CD4-positive, alpha-beta T cell treated with Interferon alpha-2 for 1 hour (primary cell): ENCODE measurements at places on chromosomes 5 and 9.

GRCh38 chr5:170573660-170574059 lies 69.8 kb downstream of the KCNIP1 start:
- no peak for DNase-seq

- DNase-seq: no peak
Measured at GRCh38 chr9:134330590-134330989, 4.3 kb downstream of the RXRA start.

GRCh38 chr5:56745864-56746263 lies 69.5 kb upstream of the MAP3K1 start:
- DNase-seq: no peak

GRCh38 chr5:95643152-95643551 lies 3.4 kb upstream of the RFESD start:
- no peak for DNase-seq

GRCh38 chr5:109388407-109388806 lies 21.4 kb downstream of the PJA2 start:
- DNase-seq: no peak

- no peak for DNase-seq
Measured at GRCh38 chr5:1911773-1912235, 29.1 kb upstream of the IRX4 start.

GRCh38 chr9:114369216-114370130 lies 18.3 kb downstream of the AKNA start:
- DNase-seq: peak; percentile 51

DNA sequence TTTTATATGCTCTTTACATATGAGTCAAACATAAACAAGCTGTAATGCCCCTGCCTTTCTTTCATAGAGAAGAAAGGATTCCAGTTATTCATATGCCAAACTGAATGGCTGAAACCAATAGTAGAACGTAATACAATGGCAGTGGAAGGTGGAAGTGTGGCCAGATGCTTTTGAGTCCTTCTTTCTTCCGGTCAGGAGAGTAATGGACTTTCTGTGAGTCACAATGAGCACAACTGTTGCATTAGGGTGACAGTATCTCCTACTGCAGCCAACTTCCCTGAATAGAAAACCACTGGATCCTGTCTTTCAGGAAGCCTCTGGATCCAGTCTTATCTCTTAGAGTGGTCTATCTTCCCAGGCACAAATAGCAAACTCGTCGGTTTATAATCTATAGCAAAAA lies 855.2 kb downstream of the MAT2B start:
- DNase-seq: no peak

GRCh38 chr5:135560858-135561257 lies 17.9 kb downstream of the CXCL14 start:
- peak; percentile 54 for DNase-seq

GRCh38 chr9:131534721-131535237 lies 3.7 kb upstream of the UCK1 start:
- DNase-seq: peak; percentile 15

DNA sequence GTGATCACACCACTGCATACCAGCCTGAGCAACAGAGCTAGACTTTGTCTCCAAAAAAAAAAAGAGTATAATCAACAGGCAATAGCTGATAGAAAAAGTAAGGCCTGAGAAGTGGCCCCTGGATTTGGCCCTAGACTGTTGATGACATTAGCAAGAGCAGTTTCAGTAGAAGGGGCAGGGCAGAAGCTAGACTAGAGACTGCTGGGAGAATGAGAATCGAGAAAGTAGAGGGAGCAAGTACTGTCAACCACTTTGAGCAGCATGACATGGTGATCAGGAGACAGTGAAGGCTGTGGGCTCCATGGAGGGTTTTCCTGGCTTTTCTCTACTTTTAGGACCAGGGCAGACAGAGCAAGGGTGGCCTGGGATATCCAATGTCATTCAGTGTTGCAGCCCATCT lies 34.9 kb upstream of the B4GALT1 start:
- no peak for DNase-seq

- DNase-seq: no peak
Measured at GRCh38 chr5:124461941-124462340, 284.5 kb downstream of the ZNF608 start.

GRCh38 chr5:87300744-87301143 lies 33.1 kb downstream of the RASA1 start:
- peak; percentile 21 for DNase-seq

GRCh38 chr9:4026905-4027304 lies 273.0 kb downstream of the GLIS3 start:
- no peak for DNase-seq

GRCh38 chr5:113274836-113275414 lies 159.9 kb downstream of the TSSK1B start:
- DNase-seq: no peak

DNA sequence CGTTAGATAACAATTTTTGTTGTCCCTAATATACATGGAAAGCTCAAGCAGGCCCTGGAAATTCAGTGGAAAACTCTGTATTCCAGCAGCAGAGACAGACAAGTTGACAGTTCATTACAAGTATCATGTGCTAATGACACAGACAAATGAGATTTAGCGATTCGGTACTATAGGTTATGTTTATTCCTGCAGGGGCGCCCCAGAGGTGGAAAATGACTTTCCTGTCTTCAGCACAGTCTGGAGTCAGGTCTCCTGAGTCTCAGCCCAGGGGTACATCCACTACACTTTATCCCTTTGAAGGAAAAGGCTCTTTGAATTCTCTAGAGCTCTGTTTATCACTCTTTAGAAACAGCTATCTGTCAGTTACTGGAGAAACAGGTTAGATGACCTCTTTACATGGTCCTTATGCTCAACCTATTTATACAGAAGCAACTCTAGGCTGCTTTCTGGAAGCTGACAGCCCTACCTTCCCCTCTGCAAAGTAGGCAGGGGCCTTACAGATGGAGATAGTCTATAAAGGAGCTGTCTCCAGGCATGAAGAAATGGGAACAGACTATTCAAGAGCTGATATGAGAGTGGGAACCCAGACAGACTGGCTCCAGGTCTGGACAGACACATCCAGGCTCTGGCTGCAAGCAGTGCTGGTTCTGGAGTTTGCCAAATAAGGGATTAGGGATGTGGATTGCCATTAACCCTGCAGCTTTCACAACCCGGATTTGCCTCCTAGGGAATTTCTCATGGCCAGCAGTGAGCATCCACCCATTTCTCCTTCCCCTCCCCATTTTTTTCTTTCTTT lies 7.2 kb upstream of the SLC31A2 start:
- no peak for DNase-seq

- peak; percentile 94 for DNase-seq
Measured at GRCh38 chr5:181260720-181261319, at the start of gene TRIM52. Gene TRIM52 (minus strand): TSS chr5:181261143. CDS start chr5:181260813, 330 bp downstream.

GRCh38 chr5:163916376-163916775 lies 411.0 kb downstream of the MAT2B start:
- DNase-seq: peak; percentile 70

GRCh38 chr9:129054163-129054851 lies 17.9 kb downstream of the MIGA2 start:
- DNase-seq: no peak

GRCh38 chr9:98380065-98380681 lies 124.7 kb upstream of the TBC1D2 start:
- DNase-seq: no peak

GRCh38 chr5:173278641-173279040 lies 43.6 kb upstream of the NKX2-5 start:
- no peak for DNase-seq

GRCh38 chr9:31983895-31984294 lies 400.5 kb upstream of the ACO1 start:
- no peak for DNase-seq

GRCh38 chr9:83483223-83483622 lies 55.0 kb downstream of the FRMD3 start:
- DNase-seq: no peak

DNA sequence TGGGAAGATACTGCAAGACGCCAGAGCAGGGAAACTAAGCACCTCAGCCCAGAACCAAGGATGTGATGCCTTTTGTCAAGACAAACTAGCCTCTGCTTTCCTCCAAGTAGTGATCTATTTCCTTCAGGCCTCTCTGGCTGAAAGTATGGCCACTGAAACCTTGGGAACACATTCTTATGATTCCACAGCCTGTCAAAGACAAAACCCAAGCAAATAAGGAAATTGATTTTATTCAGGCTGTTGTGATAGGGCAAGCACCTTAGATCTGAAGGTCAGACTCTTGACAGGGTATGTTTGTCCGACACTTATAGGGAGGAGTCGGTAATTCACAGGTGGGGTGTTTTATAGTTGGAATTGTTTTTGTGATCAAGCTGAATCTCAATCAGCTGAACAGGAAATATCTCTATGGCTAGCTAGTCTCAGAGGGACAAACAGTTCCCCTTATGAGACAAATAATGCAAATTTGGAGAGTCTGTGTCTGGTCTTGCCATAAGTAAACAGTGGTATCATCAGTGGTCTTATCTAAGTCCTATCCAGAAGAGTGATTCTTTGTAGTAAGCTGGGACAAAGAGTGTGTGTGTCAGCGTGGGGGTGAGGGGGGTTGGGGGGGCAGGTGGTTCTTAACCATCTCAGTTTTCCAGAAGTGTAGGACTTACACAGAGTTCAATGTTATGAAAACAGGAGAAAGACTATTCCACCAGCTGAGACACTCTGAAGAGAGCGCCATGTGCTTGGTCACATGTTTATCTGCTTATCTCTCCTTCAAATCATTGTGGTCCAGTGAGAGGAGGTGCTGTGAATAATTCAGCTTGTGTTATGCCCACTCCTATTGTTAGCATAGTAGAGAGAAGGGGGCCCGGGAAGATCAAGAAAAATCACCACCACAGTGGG lies 6.7 kb upstream of the ZCCHC10 start:
- DNase-seq: no peak

DNA sequence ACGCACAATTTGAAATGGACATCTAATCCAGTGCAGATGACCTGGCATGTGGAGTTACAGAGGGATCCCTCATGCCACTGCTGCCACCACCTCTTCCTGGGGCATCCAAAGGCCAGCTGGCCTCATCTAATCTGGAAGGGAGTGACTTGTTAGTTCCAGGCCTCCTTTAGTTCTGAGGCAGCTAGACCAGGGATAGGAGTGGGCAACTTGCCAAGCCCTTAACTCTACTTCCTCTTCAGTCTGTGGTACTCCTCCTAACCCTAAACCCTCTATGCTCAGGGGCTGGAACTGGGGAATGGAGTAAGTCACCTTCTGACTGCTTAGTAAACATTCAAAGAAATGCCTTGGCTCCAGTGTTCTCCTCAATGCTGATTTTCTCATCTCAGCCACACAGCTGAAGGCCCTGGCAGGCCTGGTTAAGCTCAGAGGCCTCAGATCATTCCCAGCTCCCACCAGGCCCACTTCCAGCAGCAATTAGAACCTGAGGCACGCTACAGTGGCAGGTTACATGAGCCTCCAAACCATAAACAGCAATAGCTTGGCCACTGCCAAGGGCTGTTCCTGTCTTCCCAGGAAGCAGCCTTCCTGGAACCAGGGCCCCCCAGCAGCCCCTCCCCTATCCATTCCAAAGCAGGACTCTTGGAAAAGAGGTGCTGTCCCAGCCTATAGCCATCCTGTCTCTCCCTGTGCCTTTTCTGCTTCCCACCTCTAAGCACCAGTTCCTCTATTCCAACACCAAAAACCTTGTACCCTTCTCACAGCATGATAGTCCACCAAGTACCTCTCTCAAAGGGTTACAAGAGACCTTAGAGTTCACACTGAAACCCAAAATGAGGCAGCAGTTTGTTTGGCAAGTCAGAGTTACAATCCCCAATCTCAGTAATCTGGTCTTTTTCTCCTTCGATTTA lies 2.0 kb downstream of the EIF4EBP3 start:
- DNase-seq: peak; percentile 39

GRCh38 chr9:13919401-13919800 lies 394.5 kb downstream of the NFIB start:
- no peak for DNase-seq

- no peak for DNase-seq
Measured at GRCh38 chr5:97167435-97167834, 15.6 kb downstream of the RIOK2 start.

- DNase-seq: peak; percentile 47
Measured at GRCh38 chr5:43020399-43020746, 19.7 kb downstream of the ANXA2R start.

GRCh38 chr5:159010661-159011442 lies 88.9 kb downstream of the EBF1 start:
- no peak for DNase-seq

DNA sequence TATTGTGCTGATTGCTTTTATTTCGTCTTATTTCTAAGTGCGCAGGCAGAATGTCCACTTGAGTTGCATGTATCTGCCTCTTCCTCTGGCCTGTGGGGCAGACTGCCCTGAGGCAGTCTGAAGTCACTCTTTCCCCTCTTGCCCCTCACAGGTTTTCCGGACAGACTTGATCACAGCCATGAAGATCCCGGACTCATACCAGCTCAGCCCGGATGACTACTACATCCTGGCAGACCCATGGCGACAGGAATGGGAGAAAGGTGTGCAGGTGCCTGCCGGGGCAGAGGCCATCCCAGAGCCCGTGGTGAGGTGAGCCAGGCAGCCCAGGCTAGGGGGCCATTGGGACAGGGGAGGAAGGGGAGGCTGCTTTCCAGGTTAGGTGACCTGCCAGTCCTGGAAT lies 26.4 kb downstream of the JADE2 start:
- no peak for DNase-seq

GRCh38 chr5:151082282-151082902 lies 1.6 kb upstream of the TNIP1 start:
- no peak for DNase-seq

- no peak for DNase-seq
Measured at GRCh38 chr5:51131266-51131665, 252.0 kb upstream of the ISL1 start.

GRCh38 chr5:3424946-3425345 lies 170.7 kb upstream of the IRX1 start:
- DNase-seq: no peak
